ENCODE measurements at places on chromosomes 1 and 21.
A peak's percentile ranks its signal among the peaks of the same experiment; 100 is the strongest.

DNA sequence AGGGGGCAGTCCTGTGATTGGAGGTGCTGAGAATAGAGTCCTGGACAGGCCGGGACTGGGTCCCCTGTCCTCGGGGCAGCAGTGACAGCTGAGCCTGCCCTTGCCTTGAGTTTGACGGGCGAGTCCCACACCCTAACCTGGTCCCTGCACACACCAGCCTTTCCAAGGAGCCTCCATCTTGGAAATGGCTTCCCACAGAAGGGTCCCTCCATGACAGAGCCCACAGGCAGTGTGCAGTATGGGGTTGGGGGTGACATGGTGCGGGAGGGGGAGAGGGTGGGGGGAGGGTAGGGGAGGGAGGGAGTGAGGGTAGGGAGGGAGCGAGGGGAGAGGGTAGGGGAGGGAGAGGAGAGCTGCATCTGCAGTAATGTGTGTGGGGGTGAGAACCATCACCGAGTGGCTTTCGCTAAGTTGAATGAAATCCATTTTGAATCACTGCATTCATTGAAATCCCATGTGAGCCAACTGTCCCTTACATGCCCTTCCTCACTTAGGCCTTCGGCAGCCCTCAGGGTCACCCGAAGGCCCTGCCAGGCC is 10.1 kb upstream of the TMEM52 start:
- no peak for DNase-seq

DNA sequence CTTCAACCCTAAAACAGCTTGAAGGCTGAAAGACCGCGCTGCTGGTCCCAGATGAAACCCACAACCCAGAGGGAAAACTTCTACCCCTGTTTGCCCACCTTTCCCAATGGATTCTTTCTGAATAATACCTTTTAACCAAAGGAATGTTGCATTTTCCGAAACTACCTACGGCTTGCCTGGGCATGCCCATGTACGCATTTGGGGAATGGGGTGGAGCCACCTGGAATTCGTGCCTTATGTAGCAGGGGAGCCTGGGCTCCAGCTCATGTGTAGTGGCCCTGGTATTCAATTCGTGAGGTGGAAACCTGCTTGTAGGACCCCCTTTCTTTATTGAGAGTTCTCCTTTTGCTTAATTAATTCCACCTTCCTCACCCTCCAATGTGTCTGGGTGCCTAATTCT is 256.6 kb upstream of the RGS18 start:
- DNase-seq, result no peak

GRCh38 chr21:36610935-36611334 is 88.0 kb upstream of the SIM2 start:
- DNase-seq, result no peak

- DNase-seq, result no peak
Measured at GRCh38 chr1:19605967-19606366, 38.1 kb upstream of the NBL1 start.

GRCh38 chr1:223628233-223629125 is 37.0 kb downstream of the CAPN8 start:
- DNase-seq, result peak; percentile 52

DNA sequence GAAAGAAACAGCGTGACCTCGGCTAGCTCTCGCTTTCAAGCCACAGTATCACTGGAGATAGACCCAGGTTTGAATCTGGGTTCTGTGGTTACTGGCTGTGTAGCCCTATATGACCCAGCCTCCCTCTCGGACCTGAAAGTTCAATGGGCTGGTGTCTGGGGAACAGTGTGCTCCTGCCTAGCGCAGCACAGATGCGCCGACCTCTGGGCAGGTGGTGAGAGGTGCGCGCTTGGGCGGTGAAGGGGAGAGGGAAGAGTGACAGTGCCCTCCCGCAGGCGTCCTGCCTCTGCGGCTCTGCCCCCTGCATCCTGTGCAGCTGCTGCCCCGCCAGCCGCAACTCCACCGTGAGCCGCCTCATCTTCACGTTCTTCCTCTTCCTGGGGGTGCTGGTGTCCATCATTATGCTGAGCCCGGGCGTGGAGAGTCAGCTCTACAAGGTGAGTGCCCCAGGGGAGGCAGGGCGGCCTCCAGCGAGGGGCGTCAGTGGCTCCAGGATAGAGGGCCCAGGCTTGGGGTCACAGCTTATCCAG is 10.5 kb downstream of the SERINC2 start:
- no peak for DNase-seq
